ENCODE measurements at places on chromosomes 1 and 21.

DNA sequence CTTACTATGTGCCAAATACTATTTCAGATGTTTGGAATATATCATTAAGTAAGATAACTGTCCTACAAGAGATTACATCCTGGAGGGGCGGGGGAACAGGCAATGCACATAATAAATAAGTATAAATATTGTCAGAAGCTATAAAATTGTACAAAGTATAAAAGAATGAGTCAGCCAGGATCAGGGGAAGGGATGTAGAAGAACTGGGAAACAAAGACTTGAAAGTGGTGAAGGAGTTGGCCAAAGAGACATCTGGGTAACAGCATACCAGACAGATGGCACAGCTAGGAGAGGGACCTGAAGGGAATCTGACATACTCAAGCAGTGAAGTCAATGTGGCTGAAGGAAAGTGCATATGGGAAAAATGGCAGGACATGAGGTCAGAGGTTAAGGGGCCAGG lies 53.9 kb downstream of the CYYR1 start:
- DNase-seq = no peak

GRCh38 chr1:85850238-85850637 lies 142.0 kb upstream of the ZNHIT6 start:
- no peak for DNase-seq

GRCh38 chr1:31621847-31622730 lies 4.6 kb downstream of the HCRTR1 start:
- DNase-seq = no peak

GRCh38 chr1:16242556-16243214 lies 5.7 kb upstream of the CPLANE2 start:
- DNase-seq = no peak

GRCh38 chr1:59188413-59189213 lies 108.3 kb upstream of the FGGY start:
- DNase-seq = no peak

- DNase-seq = peak; percentile 19
Measured at GRCh38 chr1:77282866-77283539, 1.2 kb downstream of the AK5 start.

GRCh38 chr1:15368888-15369287 lies 40.8 kb upstream of the EFHD2 start:
- no peak for DNase-seq

Data from KBM-7 (cell line).